ENCODE measurements at places on chromosomes 12 and 14.

DNA sequence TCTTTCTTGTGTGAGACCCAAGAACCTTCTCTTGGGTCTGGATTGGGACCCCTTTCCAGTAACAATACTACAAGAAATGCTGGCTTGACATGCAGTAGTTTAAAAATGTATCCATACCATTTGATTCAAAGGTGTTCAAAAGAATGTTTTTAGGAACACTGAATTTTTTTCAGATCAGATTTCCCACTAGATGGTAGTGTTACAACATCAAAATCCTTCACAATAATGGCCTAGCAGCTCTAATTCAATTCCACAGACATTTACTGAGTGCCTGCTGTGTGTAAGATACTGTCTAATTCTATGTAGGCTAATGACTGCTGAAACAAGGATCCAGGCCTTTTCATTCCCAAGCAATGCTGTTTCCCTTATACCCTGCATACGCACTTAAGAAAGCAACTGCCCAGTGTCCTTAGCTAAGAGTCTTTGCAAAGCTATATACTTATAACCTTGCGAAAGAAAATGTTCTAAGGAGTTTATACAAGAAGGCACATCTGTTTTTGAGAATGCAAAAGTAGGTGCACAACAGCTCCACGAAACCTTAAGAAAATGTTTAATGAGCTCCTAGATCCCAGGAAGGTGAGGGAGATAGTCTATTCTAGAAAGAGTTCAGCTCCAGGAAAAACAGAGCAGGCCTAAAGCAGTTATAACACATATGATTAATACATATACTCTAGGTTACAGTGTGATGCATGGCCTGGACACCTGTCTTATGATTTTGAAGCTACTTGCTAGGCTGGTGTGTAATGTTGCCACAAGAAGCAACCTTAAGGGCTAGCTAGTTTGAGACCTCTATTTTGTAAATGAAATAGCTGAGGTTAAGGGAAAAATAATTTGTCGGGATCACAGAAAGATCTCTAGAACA lies 50.9 kb upstream of the PKP2 start:
- no peak for DNase-seq

- DNase-seq = peak; percentile 46
Measured at GRCh38 chr12:44875954-44876543, at the start of gene NELL2. Gene NELL2 (minus strand): TSS chr12:44876315. CDS start chr12:44875869, 446 bp downstream.

- DNase-seq = no peak
Measured at GRCh38 chr12:53844994-53845844, 93.4 kb upstream of the HOXC13 start.

GRCh38 chr12:49189731-49190716 lies 1.1 kb upstream of the TUBA1A start:
- no peak for DNase-seq

DNA sequence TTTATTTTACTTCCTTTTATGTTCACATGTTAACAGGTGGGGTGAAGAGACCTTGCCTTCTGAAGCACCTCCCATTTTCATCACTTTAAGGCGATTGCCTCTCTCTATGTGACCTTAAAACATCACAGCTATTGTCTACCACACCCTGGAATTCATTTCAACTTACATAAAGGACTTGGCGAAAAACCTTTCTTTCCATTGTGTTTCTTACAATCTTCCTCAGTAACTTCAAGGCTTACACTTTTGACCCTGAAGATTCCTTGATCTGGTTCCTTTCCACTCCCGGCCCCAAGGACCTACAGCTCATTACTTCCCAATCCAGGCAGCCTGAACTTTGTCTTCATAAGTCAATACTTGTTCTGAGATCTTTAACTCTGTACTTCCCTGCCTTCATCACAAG lies 443.3 kb downstream of the ADAMTS20 start:
- DNase-seq = no peak

- no peak for DNase-seq
Measured at GRCh38 chr12:119156401-119157044, 22.2 kb upstream of the HSPB8 start.

DNA sequence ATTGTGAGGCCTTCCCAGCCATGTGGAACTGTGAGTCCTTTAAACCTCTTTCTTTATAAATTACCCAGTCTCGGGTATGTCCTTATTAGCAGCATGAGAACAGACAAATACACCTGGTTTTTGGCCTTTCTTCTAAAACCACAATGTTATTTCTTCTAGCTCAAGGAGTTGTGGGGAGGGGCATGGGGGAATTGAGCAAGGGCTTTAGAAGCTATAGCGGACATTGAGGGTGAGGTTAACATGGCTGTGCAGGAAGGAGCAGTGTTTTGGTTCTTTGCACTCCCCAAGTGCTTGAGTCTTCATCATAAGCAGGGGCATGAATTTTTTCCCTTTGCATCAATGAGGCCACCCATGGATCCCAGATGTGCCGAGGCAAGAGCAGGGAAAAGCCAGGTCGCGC lies 86.8 kb downstream of the SPRING1 start:
- no peak for DNase-seq

GRCh38 chr14:100900837-100901390 lies 2.6 kb downstream of the RTL1 start:
- no peak for DNase-seq

- peak; percentile 62 for DNase-seq
Measured at GRCh38 chr12:57741844-57742738, 2.7 kb upstream of the TSPAN31 start.

GRCh38 chr14:38851111-38851510 lies 251.9 kb downstream of the SEC23A start:
- no peak for DNase-seq

DNA sequence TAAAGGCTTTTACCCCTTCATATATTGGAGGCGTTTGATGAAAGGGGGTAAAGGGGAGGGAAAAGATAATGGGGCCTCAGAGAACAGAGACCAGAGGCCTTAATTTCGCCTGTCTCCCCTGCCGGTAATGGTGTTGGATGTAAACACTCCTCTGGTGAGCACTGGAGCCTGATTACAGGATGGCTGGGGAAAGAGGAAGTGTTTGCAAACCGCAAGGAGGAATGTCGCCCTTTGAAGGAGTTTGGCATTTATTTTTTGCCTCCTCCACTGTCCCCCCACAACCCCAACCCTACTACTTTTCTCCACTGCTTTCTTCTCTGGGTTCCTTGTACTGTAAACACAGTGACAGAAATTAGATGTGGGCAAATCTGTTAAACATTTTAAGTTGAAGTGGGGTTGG lies 211.9 kb upstream of the TBX3 start:
- no peak for DNase-seq

DNA sequence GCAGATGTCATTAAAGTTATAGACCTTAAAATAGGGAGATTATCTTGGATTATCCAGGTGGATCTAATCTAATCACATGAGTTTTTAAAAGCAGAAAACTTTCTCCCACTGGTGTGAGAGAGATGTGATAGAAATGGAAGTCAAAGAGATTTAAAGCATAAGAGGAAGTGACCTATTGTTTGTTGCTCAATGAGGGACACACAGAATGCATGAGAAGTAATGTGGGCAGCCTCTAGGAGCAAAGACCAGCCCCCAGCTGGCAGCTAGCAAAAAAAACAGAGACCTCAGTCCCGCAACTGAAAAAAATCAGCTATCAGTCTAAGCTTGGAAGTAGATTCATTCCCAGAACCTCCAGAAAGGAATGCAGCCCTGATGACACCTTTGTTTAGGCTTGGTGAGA lies 24.6 kb upstream of the ANP32D start:
- DNase-seq = no peak

GRCh38 chr14:73238424-73238852 lies 1.1 kb downstream of the PAPLN start:
- DNase-seq = no peak

- no peak for DNase-seq
Measured at GRCh38 chr14:99664058-99664936, 19.4 kb downstream of the HHIPL1 start.

GRCh38 chr12:132516095-132517012 lies 26.4 kb downstream of the FBRSL1 start:
- no peak for DNase-seq

DNA sequence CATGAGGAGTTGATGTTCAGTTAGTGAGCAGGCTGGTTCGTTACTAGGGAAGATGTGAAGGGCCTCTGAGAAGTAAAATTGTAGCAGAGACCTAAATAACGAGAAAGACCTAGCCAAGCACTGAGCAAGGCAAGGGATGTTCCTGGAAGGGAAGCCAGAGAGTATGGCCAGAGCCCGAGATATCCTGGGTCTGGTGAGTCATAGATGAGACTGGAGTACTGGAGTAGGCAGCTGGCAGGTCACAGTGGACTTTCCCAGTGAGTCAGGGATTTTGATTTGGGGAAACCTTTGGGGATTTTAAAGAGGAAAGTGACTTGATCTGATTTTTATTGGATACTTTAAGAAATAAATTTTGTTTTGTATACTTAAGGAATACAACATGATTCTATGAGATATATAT lies 369.0 kb downstream of the DIO2 start:
- no peak for DNase-seq

GRCh38 chr12:52210186-52210924 lies 18.5 kb upstream of the KRT80 start:
- no peak for DNase-seq

DNA sequence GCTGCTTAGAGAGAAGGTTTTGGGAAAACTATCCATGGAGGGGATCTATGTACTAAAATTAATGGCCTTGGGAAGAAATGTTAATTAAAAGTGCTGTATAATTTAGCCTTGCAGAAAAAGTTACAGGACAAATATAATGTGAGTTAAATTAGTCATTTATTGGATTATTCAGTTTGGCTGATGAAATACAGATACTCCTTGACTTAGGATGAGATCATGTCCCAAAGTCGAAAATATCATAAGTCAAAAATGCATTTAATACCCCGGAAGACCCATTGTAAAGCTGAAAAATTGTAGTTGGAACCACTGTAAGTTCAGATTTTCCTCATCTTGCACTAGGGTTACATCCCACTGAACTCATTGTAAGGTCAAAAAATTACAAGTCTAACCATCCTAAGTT lies 9.7 kb downstream of the RTRAF start:
- no peak for DNase-seq

DNA sequence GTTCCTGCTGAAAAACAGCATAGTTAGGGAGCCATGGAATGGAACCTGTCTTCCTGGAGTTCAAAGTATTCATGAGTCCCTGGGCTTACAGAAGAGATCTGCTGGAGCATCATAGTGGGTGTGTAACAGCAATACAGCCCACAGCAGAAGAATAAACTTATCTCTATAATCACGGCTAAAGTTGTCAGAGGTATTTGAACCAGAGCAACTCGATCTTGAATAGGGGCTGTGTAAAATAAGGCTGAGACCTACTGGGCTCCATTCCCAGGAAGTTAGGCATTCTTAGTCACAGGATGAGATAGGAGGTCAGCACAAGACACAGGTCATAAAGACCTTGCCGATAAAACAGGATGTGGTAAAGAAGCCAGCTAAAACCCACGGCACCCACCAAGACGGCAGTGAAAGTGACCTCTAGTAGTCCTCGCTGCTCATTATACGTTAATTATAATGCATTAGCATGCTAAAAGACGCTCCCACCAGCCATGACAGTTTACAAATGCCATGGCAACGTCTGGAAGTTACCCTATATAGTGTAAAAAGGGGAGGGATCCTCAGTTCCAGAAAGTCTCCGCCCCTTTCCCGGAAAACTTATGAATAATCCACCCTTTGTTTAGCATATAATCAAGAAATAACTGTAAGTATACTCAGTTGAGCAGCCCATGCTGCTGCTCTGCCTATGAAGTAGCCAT lies 223.4 kb downstream of the PCNX1 start:
- no peak for DNase-seq

- no peak for DNase-seq
Measured at GRCh38 chr14:32561520-32561919, 232.4 kb downstream of the AKAP6 start.

GRCh38 chr14:100776681-100777365 lies 49.1 kb upstream of the MEG3 start:
- no peak for DNase-seq

DNA sequence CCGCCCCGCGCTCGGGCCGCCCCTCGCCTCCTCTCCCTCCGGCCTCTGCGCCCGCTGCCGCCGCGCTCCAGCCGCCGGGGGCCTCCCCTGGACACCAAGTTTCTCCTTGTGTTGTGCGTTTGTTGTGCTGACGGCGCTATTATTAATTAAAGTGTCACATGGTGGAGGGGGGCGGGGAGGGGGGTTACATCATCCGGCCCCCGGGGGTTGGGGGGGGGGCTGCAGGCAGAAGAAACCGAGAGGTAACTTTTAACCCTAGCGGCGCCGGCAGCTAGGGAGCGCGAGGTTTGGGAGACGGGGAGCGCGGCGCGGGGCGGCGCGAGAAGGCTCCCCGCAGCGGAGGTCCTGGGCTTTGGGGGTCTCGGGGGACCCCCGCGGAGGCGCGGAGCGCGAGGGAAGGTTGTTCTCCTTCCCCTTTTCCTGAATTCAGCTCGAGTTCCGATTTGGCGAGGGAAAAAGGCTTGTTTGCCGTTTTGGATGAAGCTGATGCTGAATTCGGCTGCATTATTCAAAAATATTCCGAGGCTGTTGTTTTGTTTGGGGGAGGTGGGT lies at the start of gene HRK:
Gene HRK (minus strand): TSS at position 117 of the 552 bp plus-strand sequence. CDS start 134 bp downstream, outside the sequence.
- no peak for DNase-seq

DNA sequence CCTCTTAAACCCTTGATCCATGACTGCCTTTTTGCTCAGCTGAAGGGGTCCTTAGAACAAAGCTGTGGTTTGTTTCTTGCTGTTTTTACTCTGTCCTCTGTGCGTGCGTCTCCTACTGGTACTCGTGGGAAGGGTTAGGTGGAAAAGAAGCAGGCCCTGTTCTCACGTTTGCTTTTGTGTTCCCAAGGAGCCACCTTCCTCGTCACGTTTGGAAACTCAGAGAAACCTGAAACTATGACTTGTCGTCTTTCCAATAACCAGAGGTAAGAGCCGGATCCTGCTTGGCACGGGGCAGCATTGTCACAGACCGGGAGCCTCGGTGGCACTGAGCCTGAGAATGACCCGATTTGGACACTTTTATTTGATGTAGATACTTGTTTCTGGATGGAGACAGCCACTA lies 13.1 kb downstream of the ZFYVE21 start:
- DNase-seq = no peak

- no peak for DNase-seq
Measured at GRCh38 chr12:120854804-120855203, 49.4 kb downstream of the SPPL3 start.

GRCh38 chr14:24204163-24205146 lies 1.0 kb upstream of the TSSK4 start:
- no peak for DNase-seq

DNA sequence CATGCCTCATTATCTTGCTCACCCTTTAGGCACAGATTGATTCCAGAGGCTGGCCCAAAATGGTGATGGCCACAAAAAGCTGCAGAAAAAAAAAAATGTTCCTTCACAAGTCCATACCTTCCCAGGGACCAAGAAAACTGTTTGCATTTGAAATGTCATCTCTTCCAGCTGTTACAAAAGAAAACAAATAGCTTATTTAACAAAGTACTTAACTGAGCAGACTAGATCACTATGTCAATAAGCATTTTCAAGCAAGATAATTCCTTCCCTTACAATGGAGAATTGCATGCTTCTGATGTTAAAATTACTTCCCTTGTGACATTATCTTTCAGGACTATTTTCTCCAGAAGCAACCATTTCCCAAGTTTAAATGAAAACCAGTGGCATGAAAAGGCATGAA lies 377.9 kb upstream of the KITLG start:
- no peak for DNase-seq

- no peak for DNase-seq
Measured at GRCh38 chr12:40794087-40794486, 101.8 kb downstream of the CNTN1 start.

GRCh38 chr12:73185403-73185802 lies 913.2 kb downstream of the TRHDE start:
- no peak for DNase-seq

Data from stimulated activated CD8-positive, alpha-beta memory T cell treated with anti-CD3 and anti-CD28 coated beads, Interleukin-7, amount 100 ng/mL, for 1 hour (primary cell).